ENCODE measurements at places on chromosomes 5 and 9.

GRCh38 chr5:131794586-131794985 is 2.2 kb downstream of the FNIP1 start:
- no peak for DNase-seq

GRCh38 chr5:10036136-10036815 is 213.4 kb downstream of the ATPSCKMT start:
- no peak for DNase-seq

GRCh38 chr9:76451234-76451633 is 7.7 kb upstream of the GCNT1 start:
- DNase-seq = peak; percentile 69

- DNase-seq = no peak
These were observed 41.5 kb downstream of the BOD1 start for GRCh38 chr5:173574983-173575382.

- peak; percentile 64 for DNase-seq
These were observed 63.3 kb downstream of the ABCA1 start for GRCh38 chr9:104864675-104865104.

GRCh38 chr9:116471093-116471906 is 215.8 kb upstream of the TRIM32 start:
- DNase-seq = peak; percentile 21

GRCh38 chr9:71549023-71549422 is 219.3 kb downstream of the CEMIP2 start:
- no peak for DNase-seq

DNA sequence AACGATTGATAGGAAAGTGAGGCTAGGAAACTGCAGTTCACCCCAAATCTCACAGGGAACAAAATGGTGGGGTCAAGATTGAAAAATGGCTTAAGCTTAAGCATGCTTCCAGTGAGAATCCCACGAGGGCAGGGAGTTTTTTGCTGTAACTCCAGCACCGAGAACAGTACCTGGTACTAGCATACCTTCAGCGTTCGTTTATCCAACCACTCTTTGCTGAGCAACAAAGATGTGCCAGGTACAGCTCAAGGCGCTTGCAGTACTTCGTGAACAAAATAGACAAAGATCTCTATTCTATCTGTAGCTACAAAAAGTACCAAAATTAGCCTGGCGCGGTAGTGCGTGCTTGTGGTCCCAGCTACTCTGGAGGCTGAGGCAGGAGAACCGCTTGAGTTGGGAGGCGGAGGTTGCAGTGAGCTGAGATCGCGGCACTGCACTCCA is 778 bp upstream of the PPP6C start:
- DNase-seq = peak; percentile 26

- no peak for DNase-seq
These were observed 16.6 kb downstream of the STOM start for GRCh38 chr9:121353241-121354061.

- DNase-seq = no peak
These were observed 107.3 kb upstream of the ANKRD55 start for GRCh38 chr5:56340196-56340980.

GRCh38 chr5:116992681-116993080 is 418.1 kb upstream of the SEMA6A start:
- no peak for DNase-seq

GRCh38 chr5:68680366-68680765 is 413.4 kb upstream of the SLC30A5 start:
- no peak for DNase-seq

- no peak for DNase-seq
These were observed 196.6 kb downstream of the MSX2 start for GRCh38 chr5:174920906-174921550.

DNA sequence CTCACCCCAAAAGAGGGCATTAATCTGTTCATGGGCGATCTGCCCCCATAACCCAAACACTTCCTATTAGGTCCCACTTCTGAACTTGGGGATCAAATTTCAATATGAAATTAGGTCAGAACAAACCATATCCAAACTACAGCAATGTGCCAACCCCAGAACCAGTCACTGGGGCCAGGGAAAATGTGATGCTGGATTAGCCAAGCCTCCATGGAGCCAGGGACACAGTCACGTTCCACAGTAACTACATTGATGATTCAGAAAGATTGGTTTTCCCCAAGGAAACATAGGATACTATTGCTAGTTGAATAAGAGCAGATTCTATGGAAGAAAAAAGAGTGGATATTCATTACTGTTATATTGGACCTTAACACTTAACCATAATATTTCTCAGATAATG is 84.2 kb downstream of the GIN1 start:
- DNase-seq = no peak

GRCh38 chr9:27447031-27447683 is 76.9 kb upstream of the IFNK start:
- DNase-seq = no peak

GRCh38 chr9:137315581-137316011 is 13.5 kb upstream of the NRARP start:
- DNase-seq = peak; percentile 28

DNA sequence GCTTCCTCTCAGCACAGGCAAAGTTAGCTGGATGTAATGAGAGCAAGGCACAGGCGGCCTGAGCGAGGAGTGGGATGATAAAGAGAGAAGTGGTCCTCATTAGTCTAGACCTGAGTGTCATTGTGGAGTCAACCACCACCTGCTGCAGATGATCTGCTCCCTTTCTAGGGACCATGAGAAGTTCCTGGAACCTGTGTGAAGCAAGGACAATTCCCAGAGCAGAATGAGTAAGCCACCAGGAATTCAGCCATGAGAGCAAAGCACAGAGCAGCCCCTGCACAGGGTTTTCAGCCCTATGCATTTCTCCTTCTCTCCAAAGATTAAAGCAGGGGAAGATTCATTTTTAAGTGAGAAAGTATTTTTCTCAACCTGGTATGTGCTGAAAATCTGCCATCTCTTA is 146.8 kb upstream of the SPEF2 start:
- DNase-seq = no peak

Measured in hepatic stellate cell (primary cell).